ENCODE measurements at places on chromosomes 13 and 19.

GRCh38 chr19:35908973-35909683, 1.0 kb upstream of the TYROBP start:
- DNase-seq = no peak

DNA sequence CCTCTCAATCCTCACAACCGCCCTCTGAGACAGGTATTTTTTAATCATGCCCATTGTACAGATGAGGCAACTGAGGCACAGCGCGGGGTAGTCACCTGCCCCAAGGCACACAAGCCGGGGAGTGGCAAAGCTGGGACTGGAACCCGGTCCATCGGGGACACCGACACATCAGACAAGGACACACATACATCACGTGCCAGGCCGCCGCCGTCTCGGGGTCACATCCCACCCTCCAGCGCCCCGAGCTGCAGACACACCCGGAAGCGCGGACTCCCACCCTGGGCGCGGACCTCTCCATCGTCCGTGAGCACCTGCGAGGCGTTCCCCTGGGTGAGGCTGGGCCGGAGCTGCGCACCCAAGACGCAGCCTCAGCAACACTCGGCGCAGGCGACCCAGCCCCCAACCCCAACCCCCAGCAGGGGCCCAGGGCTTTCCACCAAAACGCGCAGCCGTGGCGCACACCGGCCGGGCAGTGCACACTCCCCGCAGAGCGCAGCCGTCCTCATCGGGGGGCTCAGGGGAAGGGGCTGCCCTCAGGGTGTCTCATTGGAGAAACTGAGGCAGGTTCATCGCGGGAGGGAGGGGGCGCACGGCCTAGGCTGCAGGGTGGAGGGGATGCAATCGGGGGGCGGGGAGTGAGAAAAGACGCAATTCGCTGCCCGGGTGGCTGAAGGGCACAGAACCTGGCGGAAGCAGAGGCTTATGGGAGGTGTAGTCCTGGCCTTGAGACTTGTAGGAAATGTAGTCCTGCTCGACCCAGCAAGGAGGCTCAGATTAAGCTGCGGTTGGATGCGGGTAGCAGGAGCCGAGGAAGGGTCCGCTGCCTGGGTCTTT, 1.9 kb upstream of the LMTK3 start:
- DNase-seq = peak; percentile 62

DNA sequence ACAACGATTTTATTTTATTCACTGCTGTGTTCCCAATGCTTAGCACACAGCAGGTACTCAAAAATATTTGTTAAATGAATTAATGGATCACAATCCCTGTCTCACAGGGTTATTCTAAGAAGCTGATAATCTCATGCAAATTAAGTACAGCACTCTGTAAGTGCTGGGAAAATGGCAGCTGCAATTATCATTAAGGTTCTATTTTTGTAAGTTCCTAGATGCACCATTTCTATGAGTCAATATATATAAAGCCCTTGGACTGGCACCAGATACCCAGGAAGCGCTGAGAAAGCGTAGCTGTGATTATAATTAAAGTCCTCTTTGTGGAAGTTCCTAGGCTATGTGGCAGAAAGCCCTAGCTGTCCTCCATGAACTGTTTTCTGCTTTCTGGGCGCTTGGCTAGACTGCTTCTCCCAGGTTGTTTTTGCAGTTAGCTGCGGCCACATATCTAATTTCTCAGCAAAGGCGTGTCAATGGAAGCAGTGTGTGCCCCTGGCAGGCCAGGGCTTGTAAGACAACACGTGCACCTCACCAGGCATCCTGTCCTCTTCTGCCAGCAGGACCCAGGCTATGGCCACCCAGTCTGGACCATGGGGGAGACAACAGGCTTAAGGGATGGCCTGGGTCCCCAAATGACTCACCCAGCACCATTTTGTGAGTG, 5.2 kb upstream of the SRRM5 start:
- no peak for DNase-seq

DNA sequence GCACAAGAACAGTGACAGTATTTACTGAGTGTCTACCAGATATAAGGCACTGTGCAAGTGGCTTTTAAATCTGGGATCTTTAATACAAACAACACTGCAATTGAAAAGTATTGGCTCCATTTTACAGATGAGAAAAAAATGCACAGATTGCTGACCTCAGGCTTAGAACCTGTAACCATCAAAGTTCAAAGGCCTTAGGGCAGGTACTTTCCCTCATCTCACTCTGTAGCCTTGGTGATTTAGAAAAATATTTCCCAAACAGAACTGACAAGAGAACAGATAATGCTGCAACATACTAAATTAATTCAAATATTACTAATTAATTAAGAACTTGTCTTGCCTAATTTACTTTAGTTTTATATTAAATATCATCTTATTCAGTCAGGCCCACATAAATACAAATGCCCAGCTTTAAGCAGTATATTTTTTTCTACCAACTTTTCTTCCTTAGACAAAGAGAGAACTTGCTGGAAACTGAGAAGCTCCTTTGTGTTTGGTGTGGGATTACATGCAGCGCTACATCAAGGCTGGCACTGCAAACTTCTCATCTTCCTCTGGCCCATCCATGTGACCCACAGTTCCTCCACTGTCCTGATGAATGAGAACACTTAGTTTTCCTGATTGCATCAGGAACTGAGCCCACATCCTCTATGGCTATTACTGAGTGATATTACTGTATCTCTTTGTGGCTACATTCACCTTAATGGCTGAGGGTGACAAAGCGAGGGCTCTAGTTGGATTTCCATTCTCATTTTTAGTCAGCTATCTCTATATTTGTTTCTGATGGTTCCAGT, 302.1 kb downstream of the ENOX1 start:
- DNase-seq = no peak

DNA sequence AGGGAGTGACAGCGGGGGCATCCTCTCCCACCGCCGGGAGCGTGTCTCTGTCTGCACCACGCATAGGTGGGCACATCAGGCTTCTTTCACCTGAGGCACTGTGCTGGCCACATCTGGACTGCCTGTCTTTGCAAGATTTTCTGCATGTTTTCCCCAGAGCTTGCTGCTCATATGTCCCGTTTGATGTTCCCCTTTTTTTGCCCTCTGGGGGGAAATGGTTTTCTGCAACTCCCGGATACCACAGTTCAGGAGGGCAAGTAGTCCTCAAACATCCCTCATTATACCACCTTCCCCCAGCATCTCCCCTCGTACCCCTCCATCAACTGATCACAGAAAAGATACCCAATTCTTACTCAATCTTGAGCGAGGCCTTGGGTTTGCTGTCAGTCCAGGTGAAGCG, 168.0 kb downstream of the PAN3 start:
- no peak for DNase-seq

GRCh38 chr13:36965767-36966166, 33.4 kb downstream of the ALG5 start:
- DNase-seq = no peak

DNA sequence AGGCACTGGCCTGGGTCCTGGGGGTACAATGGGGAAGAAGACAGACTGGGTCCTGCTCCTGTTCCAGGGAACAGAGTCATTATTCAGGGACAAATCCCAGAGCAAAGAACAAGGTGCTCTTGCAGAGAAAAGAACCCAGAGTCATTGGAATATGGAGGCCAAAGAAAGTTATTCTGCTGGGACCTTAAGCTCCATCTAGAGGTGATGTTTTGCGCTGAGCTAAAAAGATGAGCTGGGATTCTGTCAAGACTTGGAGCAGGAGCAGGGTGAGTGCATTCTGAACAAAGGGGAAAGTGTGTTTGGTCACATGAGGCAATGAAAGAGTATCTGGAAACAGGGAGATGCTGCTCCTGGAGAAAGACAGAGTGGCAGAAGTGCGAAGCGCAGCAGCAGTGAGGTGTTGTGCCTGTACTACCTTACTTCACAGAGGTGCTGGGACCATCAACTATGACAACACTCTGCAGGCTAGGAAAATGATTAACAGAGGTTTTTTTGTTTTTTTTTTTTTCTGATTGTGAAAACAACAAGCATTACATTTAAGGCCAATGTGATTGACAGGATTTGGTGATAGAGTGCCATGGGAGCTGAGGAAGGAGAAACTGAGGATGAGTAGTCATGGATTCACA, 95.3 kb upstream of the TNFSF11 start:
- DNase-seq = no peak

DNA sequence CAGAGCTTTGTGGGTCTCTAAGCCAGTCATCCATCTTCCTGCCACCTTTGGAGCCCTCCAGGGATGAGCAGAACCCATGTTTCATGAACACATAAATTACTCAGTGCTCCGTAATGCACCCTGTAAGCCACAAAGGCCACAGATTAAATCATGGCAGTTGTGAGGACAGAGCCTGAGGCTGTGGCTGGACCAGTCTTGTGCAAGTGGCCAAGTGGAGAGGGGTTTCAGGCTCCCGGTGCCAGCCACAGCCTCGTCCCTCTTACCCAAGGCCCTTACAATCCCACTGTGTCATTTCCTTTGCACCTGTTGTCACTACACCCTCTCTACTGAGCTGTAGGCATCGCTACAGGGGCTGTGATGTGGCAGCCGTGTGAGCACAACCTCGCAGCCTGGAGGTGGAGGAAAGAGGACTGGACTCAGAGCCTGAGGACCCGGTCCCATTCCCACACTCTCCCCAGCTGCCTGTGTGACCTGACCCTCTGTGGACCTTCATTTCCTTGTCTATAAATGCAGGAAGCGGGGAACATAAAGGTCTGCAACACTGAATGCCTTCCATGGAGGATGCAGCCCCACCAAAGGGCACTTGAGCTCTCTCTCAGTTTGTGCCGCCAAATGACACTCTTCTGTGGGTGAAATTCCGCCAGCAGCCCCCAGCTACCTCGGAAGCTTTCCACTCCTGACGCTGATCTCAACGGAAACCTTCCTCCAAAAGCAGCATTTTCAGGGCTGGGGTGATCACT, 792.0 kb downstream of the UQCRFS1 start:
- no peak for DNase-seq

GRCh38 chr19:37991841-37992248, 84.8 kb downstream of the SIPA1L3 start:
- no peak for DNase-seq

- DNase-seq = no peak
Measured at GRCh38 chr13:65342541-65343337, 1887.4 kb downstream of the PCDH9 start.

GRCh38 chr19:28374971-28375370, 838.0 kb downstream of the UQCRFS1 start:
- DNase-seq = no peak

DNA sequence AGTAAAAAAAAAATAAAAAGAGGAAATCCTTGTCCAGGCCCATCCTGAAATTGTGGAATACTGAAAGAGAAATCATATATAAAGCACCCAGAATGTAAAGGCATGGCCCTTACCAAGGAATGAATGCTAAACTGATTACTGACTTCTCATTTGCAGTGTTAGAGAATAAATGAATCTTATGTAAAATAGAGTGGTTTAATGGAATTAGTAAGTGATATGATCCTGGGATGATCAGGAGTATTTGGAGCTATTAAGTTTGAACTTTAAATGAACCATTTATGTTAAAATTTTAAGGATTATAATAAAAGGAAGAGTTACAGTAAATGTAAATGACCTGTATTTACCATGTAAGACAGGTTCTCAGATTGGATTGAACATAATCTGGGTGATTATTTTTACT, 75.4 kb downstream of the PDS5B start:
- no peak for DNase-seq

GRCh38 chr13:85137516-85137915, 661.7 kb downstream of the SLITRK6 start:
- no peak for DNase-seq

DNA sequence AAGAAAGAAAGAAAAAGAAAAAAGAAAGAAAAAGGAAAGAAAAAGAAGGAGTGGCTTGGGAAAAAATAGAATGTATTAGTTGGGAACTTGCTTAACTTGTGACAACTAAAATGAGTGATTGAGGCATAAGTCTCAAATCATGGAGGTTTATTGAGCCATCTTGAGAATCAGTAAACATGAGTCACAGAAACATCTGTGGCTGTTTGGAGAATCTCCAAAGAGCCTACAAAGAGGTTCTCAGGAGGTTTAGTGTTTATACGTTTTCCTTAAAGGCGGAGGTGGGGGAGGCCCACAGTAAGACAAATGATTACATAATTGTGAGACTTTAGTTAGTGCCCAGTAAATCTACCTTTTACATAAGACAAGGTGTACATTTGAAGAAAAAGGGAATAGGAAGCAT, 38.6 kb downstream of the WDR87 start:
- no peak for DNase-seq

DNA sequence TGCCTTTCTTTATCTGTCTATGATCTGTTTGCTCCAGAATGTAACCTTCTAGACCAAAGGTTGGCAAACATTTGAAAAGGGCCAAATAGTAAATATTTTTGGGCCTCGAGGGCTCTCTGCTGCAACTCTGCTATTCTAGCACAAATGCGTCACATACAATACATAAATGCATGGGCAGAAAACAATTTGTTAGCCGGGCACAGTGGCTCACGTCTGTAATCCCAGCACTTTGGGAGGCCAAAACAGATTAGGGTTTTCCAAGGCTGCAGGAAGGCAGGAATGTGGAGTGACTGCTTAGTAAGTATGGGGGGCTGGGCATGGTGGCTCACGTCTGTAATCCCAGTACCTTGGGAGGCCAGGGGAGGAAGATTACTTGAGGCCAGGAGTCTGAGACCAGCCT, 21.9 kb upstream of the EVI5L start:
- no peak for DNase-seq

DNA sequence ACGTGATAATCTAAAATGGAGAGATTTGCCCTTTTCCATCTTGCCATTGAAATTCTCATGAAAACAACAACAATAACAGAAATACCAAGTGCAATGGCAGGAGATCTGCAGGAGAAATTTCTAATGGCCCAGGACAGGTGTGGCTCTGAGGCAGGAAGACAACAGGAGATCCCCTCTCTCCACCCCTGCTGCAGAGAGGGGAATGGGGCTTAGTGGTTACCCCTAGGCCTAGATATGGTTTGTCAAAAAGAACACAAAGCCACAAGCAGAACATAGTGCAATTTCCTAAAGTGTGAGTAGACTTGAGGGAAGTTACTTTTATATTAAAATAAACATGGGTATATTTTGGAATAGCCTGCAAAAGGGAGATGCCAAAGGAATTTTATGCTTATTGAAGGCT, 369.5 kb downstream of the KCNRG start:
- DNase-seq = no peak

- no peak for DNase-seq
Measured at GRCh38 chr19:1361601-1362386, 21.9 kb upstream of the NDUFS7 start.

- DNase-seq = no peak
Measured at GRCh38 chr13:114248011-114248410, 13.3 kb downstream of the CDC16 start.

GRCh38 chr13:37410316-37410715, 188.3 kb downstream of the POSTN start:
- DNase-seq = no peak

GRCh38 chr19:50486823-50487515, 10.3 kb upstream of the GARIN5A start:
- peak; percentile 63 for DNase-seq

GRCh38 chr19:44718441-44719261, 19.7 kb downstream of the CEACAM16 start:
- no peak for DNase-seq

DNA sequence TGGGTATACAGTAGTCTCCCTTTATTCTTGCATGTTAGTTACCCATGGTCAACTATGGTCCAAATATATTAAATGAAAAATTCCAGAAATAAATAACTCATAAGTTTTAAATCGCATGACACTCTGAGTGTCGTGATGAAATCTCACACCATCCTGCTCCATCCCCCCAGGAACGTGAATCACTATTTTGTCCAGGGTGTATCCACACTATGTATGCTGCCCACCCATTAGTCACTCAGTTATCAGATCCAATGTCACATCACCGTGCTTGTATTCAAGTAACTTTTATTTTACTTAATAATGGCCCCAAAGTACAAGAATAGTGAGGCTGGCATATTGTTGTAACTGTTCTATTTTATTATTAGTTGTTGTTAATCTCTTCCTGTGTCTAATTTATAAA, 115.8 kb upstream of the SERP2 start:
- no peak for DNase-seq

Data from activated CD4-positive, alpha-beta T cell treated with anti-CD3 and anti-CD28 coated beads for 24 hours (primary cell).